ENCODE measurements at places on chromosomes 3 and 15.

DNA sequence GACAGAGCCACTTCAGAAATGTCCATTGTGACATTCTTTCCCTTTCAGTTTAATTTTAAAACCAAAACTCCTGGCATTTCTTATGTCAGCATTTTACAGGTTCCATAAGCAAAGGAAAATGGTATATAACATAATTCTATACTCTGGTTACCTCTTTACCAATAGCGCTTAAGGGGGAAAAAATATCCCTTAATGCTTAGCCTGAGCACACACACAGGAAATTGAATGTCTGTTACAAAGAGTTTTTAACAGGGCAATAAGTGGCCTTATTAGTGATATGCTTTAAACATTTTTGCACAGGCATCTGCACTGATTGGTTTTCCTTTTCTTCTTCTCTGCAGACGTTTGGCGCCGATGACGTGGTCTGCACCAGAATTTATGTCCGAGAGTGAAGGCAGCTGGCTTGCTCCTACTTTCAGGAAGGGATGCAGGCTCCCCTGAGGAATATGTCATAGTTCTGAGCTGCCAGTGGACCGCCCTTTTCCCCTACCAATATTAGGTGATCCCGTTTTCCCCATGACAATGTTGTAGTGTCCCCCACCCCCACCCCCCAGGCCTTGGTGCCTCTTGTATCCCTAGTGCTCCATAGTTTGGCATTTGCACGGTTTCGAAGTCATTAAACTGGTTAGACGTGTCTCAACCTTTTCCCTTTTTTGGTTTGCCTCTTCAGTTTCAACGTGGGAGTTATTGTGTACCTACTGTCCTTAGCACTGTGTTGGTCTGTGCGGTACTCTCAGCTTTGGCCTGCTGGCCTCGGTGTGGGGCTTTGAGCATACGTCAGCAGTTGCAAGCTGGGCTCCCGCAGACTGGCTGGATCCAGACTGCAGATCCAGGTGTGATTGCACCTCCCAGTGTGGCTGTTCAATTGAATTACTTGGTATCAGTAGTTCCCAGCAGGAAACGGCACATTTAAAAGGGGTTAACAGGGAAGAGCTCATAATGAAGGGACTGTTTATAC, 7.7 kb downstream of the CRABP1 start:
- no peak for DNase-seq

GRCh38 chr3:126872701-126873342, 110.1 kb upstream of the PLXNA1 start:
- DNase-seq, result no peak

GRCh38 chr3:186569779-186570095, 783 bp upstream of the DNAJB11 start:
- no peak for DNase-seq

- DNase-seq, result no peak
Observed at GRCh38 chr15:40084650-40085049, 24.0 kb downstream of the BMF start.

DNA sequence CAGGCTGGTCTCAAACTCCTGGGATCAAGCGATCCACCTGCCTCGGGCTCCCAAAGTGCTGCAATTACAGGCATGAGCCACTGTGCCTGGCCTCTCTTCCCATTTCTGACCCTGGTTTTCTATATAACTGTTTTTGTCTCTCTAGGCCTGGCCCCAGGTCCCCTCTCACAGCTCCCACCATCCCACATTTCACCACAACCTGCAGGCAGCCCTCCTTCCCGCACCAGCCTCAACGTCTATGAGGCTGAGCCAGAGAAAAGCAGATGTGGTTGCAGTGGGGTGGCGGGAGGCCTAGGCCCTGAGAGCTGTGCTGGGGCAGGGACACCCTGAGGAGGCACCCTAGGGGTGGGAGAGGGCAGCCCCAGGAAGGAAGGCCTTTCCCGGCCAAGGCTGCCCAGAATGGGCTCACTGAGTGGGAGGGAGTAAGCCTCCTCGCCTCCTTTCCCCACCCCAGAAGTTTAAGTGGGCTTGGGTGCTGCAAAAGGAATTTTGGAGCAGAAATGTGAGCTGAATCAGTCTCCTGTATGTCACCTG, 99.7 kb downstream of the LSM3 start:
- DNase-seq, result no peak

GRCh38 chr3:31832551-31832950, 148.5 kb downstream of the OSBPL10 start:
- no peak for DNase-seq

DNA sequence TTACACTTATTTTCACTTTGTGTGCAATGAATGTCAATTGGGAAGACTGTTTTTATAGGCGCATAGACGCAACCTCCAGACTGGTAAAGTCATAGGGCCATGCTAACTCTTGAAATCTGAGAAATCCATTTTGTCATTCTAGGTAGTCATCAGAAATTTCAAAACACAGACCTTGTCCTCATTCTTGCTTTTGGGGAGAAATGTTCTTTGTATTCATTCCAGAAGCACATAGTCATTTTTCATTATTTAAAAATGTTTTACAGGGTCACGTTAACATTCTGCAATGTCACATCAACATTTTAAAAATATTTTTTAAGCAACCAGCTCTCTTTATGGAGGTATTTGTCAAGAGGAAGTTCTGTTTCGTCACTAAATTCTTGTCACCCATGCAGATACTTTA, 898.4 kb downstream of the PDCD6IP start:
- no peak for DNase-seq

DNA sequence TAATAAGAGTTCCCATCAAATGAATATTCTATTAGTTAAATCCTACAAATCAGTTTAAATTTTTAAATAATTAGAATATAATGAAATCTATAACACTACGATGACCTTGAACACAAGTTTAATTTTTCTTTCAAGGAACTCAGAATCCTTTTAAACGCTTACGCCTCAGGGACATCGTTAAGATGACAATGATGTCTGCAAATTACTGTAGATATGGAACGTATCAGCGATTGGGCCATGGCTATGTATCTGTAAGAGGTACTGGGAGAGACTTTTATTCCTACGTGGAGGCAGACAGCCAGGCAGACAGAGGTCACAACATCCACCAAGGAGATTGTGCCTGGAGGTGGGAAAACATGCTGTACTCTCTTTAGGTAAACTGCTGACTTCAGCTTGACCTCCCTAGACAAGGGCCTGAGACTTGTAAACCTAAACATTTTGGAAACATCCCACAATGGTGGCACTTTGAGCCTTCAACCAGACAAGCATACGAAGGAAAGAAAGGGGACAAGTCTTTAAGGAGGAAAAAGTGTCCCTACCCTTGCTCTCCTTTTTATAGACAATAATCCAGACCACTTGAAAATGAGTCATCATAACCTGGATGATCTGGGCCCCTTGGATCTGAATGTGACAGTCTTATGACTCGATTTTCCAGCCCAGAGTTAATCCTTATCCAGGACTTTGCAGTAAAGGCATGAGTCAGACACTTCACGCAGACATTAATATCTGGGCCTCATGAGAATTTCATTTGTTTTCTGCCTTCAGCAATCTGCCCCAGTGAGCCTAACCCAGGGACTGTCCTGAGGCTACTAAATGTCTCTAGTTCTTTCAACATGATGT, 6.8 kb upstream of the LDHAL6B start:
- DNase-seq, result no peak

GRCh38 chr15:69304182-69304545, 5.5 kb downstream of the PAQR5 start:
- no peak for DNase-seq

DNA sequence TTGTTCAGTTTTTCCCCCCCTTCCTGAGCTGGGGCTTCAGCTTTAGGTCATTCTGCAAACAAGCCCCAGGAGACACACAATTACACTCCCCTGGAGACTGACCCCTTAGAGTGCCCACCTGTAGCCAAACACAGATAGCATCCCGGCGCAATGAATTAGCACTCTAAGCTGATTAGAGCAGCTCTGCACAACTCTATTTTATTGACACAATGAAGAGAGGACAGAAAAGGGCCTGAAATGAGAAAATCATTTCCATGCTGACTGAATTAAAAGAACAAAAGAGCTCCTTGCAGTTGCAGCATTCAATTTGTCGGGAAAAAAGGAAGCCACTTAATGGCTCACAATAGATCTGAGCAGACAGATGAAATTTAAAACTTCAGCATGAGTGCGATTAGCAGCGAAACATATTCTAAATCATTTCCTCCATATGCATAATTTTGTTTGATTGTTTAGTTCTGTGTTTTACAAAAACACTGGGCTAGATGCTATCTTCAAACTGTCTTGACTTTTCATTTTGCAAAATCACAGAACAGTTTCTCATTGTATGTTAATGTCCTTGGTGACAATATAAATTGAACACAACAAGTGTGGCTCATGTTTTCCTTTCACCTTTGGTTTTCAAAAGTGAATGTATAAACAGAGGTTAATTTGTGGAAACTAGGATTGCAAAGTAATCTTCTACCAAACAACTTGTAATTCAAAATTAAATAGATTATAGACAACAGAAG, 308.6 kb downstream of the MECOM start:
- DNase-seq, result no peak

- no peak for DNase-seq
Observed at GRCh38 chr15:70169147-70169546, 71.4 kb upstream of the TLE3 start.

GRCh38 chr15:90230071-90230494, 3.7 kb downstream of the CIB1 start:
- no peak for DNase-seq
